Cerebellum (tissue), 4 donors: ENCODE measurements at places on chromosomes 2 and 18. TPM values are rescaled to one million over a fixed set of nuclear protein-coding genes. Genes with fewer than 3 reads are reported as not detected.

Gene CCDC68
- 0.82 TPM for total RNA-seq

GRCh38 chr2:64165706-64166105, 21.5 kb upstream of the PELI1 start:
- DNase-seq: no peak

- DNase-seq: no peak
Observed at GRCh38 chr2:108562274-108562673, 28.0 kb downstream of the LIMS1 start.

DNA sequence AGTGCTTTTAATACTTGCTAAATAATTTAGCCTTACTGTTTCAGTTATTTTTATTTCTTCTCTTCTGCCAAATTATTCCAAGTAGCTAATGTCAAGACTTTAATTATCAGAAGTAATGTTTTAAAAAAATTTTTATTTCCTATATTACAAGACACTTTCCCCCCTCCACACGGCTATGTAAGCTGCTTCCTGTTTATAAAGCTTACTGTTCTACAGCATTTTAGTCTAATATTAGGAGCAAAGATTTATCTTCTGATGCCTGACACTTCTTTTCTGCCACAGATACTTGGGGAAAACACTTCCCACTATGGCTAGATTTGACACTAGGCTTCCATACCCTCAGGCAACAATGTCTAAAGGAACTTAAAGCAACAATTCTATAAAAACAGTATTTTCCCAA, 62.3 kb downstream of the ROCK1 start:
- no peak for DNase-seq

GRCh38 chr2:211745295-211746097, 793.1 kb downstream of the ERBB4 start:
- DNase-seq: peak; percentile 44

DNA sequence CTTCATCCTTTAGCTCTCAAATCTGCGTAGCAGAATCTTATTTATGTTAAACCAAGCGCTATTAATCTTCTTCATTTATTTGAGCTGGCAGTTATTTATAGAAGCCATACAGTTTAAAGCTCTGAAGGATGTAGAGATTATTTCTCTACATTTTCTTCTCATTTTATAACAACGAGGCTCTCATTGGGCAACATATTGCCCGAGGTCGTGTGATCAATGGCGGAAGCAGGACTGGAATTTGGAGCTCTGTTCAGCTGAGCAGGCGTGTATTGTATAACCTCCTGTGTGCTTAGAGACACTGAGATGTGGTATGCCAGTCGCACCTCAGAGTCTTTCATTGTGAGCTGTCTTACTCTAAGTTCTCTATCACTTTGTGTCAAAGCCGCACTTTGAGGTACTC, 17.5 kb upstream of the DRC1 start:
- DNase-seq: no peak

- DNase-seq: no peak
Observed at GRCh38 chr18:63141778-63142176, 177.8 kb downstream of the BCL2 start.

GRCh38 chr2:223613017-223613950, 11.1 kb upstream of the SCG2 start:
- DNase-seq: peak; percentile 68

- no peak for DNase-seq
Observed at GRCh38 chr2:224022486-224022885, 16.6 kb downstream of the SERPINE2 start.

- no peak for DNase-seq
Observed at GRCh38 chr18:77096936-77097886, 35.4 kb downstream of the MBP start.

DNA sequence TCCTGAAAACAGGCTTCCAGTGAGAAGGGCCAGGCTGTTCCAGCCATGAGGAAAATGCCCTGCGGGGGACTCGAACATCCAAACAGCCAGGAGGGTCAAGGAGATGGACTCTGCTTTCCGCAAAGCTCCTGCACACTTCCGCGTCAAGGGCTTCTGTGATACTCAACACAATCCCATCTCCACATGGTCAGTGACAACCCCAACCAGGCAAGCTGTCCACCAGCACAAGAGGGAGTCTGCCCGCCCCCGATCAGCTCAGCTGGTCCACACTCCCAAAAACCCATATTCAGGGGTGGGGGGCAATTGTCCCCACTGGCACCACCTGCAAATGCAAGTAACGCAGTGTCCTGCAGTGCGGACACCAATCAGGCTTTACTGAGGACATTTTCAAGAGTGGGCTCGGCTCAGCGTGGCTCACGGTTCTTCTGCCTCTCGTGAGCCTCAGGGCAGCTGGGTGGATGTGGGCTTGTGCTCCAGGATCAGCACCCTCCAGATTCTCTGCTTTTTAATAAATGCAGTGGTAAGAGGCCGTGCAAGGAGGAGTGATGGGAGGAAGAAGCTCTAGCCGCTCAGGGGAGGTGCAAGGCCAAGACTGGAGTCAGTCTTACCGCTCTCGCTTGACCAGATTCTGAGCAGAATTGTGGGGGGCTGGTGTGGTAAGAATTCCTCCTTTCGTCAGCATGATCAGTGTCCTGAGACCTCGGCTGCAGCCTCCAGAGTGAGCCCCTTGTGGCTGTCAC, 19.5 kb upstream of the CIDEA start:
- DNase-seq: no peak

Gene FHL2
- total RNA-seq: 2.5 TPM

Gene PLEKHH2
- 12.2 TPM for total RNA-seq

DNA sequence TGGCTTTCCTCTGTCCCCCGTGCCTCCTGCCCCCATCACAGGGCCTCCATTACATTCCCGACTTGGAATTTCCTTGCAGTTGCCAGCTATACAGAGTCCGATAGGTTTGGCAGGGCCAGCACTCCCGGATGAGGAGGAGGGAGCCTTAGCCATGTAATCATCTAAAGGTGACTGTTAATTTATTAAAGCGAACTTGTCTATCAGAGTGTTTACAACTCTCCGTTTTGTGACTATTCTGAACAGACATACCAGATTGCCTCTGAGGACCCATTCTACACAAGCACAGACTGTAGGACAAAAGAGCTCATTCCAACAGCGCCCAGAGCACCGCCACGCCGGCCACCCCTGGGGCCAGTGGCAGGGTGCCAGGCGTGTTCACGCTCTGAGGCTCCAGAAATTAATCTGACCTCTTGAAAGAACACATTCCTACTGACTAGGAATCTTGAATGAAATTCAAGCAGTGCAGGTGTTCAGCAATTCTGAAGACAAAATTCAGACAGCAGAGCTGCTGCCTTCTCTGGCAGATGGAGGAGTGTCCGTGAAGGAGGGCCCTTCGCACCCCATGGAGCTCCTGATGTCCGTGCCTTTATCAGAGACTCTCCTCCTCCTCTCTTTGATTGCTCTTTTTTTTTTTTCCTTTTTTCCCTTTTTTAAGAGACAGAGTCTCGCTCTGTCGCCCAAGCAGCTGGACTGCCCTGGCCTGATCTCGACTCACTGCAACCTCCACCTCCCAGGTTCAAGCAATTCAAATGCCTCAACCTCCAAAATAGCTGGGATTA, 58.1 kb upstream of the RALBP1 start:
- DNase-seq: peak; percentile 65

DNA sequence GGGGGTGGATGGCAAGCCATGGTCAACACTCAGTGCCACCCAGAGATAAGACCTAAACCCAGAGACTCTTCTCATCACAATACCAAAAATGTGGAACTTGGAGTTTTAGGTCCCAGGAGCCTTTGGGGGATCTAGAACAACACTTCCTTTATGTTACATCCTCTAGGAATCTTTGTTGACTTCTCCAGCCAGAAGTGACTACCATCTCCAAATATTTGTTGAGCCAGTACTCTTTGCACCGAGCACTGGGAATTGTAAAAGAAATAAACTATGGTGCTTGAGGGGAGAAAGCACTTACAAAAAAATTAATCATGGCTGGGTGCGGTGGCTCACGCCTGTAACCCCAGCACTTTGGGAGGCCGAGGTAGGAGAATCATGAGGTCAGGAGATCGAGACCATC, 120.0 kb upstream of the TMEM200C start:
- no peak for DNase-seq

- DNase-seq: peak; percentile 59
Observed at GRCh38 chr2:165239230-165239629, at the start of gene SCN2A. TSS of gene SCN2A (plus strand) at chr2:165239414. CDS start at chr2:165295824, 56,410 bp downstream.

Gene CWC22
- total RNA-seq: 19.5 TPM

DNA sequence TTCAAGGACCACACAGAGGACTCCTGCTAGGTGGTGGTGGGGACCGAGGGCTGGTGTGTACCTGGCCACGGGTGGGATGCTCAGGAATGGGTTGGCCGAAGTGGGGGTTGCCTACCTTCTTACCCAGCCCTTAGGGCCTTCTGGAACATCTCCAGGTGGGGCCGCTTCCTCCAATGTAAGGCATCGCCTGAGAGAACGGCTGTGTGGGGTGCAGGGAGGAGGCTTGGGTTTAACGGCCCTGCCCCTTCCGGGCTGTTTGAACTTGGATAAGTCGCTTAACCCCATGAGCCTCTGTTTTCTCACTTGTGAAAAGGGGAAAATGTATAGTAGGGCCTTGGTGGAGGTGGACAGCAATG, 35.0 kb downstream of the EMILIN2 start:
- DNase-seq: no peak

DNA sequence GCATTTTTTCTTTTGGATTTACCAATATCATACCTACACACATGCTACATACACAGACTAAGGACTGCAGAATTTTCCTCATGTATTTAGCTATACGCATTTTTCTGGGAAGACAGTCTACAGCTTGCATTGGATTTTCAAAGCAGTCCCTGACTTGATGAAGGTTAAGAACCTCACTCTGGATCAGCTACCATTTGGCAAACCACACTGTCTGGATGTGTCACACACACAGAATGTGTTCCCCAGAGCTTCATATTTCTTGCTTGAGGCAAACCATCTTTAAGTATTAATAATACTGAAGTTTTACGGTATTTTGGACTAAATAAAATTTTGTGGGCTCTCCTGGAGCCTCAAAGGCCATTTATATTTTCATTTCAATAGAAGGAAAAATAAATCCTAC, 102.3 kb downstream of the TCF4 start:
- no peak for DNase-seq

Gene RUFY4
- total RNA-seq: not detected

Gene TEKT4
- total RNA-seq: 0.27 TPM

GRCh38 chr2:159322419-159322818, 35.9 kb upstream of the WDSUB1 start:
- no peak for DNase-seq

DNA sequence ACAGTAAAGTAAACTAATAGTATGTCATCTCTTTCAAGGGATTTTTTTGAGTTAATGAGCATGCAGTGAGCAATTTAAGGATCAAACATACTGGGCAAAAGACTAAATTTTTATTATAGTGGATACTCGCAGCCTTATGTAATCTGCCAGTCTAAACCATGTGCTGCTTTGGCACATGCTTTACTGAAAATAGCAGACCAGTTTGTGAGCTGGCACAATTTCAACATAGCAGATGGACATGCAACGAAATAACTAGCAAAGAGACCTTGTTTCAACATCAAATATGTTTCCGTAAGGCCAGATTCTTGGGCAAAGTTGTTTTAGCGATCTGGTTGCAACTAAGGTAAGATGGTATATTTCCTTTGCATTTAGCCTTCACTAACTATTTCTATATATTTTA, 807.3 kb downstream of the NR4A2 start:
- DNase-seq: peak; percentile 48

Gene ADD2
- total RNA-seq: 119 TPM

DNA sequence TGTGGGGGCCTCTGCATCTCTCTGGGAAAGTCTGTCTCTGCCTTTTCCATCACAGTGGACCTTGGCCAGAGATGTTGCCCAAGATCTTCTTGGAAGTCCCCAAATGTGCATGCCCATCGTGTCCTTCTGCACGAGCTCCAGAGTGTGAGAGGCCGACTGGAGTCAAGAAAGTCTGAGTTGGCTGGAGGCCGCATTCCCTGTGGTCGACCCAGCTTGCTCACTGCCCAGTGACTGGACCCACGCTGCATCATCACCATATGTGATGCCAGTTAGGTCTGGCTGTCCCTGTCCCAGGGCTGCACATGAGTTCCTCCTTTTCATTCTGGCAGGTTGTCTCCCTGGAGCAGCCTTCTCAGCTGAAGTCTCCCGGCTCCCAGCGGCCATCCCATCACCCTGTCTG, 93.8 kb downstream of the ARL4C start:
- no peak for DNase-seq

DNA sequence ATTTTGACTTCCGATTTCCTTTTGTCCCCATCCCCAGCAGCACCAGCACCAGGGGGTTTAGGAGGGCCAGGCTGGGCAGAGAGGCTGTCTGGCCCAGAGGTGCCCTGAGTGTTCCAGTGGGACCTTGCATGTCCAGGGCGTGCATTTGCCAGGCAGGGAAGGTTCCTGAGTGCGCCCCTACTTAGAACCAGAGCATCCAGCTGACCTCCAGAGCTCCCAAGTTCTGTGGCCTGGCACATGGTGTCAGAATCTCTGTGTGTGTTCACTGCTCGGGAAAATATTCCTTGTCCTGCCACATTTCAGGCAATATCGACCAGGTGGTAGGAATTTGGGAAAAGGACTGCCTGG, 5.5 kb downstream of the SIX3 start:
- no peak for DNase-seq

- DNase-seq: no peak
Observed at GRCh38 chr2:68926796-68927195, 25.9 kb downstream of the GKN2 start.

Gene ABCG8
- total RNA-seq: 0.27 TPM

DNA sequence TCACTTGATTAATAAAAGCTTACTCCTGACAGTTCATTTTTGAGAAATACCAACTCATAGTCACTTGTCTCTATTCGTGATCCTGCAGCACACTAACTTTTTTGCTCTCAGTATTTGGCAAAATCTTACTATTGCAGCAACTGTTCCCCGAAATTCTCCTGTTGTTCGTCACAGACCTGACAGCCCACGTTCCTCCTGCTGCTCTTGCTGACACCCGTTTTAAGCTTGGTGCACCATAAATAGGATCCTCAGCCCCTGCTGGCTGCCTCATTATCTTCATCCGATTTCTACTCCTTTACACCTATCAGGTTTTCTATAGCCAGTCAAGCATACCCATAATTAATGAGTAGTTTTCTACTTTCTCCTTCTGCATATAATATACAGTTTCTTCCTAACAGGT, 368.8 kb downstream of the PLCL1 start:
- DNase-seq: no peak

DNA sequence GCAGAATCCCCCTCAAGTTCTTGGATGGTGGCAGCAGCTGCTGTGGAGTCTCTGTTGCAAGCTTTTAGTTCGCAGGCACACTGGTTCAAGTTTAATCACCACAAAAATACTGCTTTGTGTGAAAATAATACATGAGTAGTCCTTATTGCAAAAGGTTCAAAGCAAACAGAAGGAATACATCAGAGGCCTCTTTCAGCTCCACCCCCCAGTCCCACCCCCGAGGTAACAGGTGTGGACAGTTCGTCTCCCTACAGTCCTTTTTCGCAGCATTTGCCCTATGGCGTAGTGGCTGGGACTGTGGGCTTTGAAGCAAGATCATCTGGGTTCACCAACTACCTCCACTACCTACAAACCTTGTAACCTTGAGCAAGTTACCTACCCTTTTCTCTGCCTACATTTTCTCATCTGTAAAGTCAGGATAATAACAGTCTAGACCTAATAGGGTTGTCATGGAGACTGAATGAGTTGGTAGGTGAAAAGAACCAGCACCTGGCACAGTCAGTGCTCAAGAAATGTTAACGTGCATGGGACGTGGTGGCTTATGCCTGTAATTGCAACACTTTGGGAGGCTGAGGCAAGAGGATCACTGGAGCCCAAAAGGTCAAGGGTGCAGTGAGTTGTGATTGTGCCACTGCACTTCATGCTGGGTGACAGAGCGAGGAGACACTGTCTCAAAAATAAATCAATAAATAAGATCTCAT, 61.7 kb downstream of the TCF7L1 start:
- DNase-seq: no peak

Gene FSHR
- total RNA-seq: not detected

GRCh38 chr2:122635686-122636085, 880.2 kb downstream of the TSN start:
- DNase-seq: no peak

Gene CYTIP
- 0.27 TPM for total RNA-seq
